ENCODE measurements at places on chromosomes 11 and 22.

DNA sequence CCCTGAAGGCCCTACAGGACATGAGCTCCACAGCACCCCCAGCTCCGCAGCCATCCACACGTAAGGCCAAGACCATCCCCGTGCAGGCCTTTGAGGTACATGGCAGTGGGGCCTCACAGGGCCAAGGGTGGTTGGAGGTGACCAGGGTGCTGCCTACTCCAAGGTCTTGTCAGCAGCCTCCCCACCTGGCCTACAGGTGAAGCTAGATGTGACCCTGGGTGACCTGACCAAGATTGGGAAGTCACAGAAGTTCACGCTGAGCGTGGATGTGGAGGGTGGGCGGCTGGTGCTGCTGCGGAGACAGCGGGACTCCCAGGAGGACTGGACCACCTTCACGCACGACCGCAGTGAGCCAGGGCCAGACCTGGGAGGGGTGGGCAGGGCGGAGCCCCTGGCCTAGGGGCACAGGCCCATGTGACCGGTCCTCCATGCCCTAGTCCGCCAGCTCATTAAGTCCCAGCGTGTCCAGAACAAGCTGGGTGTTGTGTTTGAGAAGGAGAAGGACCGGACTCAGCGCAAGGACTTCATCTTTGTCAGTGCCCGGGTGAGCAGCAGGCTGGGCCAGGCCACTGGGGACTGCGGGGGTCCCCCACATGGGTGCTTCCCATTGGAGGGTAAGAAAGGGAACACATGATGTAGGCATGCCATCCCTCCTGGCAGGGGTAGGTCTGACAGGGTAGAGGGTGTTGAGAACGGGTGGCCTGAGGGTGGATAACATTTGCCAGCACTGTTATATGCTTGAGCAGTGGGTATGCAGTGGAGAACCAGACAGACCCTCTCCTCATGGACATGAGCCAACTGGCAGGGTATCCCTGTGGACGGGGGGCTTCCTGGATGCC, 5.6 kb downstream of the INPPL1 start:
- DNase-seq = no peak

DNA sequence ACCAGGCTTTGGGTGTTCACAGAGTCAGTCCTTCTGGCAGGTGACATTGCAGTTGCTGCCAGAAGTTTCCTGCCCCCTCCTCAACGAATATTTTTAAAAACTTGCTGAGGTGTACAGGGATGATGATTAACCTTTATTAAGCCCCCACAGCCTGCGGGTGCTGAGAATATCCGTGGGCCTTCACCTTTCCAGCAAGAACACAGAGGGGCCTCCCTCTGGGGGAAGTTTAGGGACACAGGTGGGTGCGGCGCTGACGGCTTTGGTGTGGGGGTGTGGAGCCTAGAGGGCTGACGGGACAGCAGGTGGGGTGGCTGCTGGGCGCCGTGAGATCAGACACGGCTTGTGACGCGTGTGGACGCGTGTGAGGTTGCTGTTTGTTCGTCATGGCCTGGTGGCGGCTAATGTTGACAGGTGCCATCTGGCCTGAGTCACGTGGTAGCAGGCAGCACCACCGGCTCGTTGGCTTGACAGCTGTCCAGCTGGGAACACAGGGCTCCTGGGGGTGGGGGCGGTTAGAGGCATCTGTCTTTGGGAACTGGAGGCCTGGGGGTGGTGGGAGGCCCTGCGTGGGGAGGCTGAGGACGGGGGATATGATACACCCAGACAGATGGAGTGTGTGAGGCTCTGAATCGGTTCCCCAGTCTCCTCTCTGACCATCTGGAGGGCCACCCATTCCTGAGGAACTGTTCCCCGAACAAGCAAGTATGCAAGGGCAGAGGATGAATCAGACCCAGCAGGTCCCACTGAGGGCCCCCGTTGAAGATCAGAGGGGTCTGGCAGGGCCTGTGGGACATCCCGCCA, 12.5 kb upstream of the LRRC10B start:
- DNase-seq = no peak

DNA sequence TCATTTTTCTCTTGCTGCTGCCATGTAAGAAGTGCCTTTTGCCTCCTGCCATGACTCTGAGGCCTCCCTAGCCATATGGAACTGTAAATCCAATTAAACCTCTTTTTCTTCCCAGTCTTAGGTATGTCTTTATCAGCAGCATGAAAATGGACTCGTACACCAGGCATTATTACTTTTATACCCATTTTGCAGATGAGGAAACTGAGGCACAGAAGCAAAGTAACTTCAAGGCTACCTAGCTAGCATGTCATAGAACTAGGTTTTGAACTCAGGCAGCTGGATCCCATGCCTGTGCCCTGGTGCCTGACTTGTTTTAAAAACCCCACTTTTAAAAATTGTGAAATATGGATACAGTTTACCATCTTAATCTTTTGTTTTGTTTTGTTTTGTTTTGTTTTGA, 25.8 kb downstream of the KIAA1671 start:
- DNase-seq = no peak

- DNase-seq = no peak
Observed at GRCh38 chr22:42969348-42969975, 45.5 kb downstream of the PACSIN2 start.

GRCh38 chr11:69663326-69663725, 11.8 kb downstream of the LTO1 start:
- no peak for DNase-seq
